ENCODE measurements at places on chromosomes 1 and 21.

DNA sequence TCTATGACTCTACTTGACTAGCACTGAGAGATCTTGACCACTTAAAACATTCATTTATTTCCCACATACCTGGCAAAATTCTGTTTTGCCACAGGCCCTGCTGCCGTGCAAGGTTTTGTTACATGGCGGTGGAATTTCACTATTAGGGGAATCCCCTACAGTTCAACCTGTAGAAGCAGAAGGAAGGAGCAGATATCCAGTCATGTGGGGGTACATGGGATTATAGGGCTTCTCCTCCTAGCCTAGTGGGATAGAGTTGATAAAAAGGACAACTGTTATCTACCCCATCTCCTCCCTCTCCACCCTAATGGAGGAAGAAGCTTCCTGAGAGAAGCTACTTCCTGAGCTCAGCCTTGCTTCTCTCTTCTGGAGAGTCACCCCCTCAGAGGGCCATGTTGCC, 17.7 kb upstream of the PROK1 start:
- no peak for DNase-seq

GRCh38 chr1:245751726-245752470, 597.1 kb downstream of the KIF26B start:
- DNase-seq, result no peak

DNA sequence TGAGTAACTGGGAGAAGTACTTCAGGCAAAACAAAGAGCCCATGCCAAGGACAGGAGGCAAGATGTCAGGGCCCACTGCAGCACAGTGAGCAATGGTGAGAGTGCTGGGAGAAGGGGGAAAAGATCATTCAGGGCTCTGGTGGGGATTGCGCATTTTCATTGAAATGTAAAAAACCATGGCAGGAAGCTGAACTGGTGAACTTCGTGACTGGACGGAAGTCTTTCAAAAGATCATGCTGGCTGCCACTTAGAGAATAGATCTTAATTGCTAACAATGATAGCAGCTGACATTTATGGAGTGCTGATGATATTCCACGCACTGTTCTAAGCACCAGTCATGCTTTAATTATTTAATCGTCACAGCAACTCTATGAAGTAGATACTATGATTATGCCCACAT, 107.0 kb downstream of the TGFBR3 start:
- peak; percentile 23 for DNase-seq

- DNase-seq, result no peak
Observed at GRCh38 chr1:91725989-91726721, 159.8 kb downstream of the TGFBR3 start.

DNA sequence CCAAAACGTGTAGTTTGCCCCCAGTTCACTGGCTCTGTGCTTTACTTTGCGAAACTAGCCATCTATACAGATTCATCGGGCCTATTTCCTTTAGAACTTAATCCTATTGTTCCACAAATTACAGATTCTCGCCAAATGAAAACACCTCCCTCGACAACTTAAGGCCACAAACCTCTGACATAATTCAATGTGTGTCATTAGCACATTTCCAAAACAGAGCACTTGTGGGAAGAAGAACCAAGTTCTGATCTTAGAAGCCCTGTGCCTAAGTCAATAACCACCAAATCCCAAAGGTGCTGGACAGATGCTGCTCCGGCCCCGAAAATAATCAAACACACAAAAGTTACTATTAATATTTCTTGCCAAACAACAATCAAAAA, 93.9 kb downstream of the SLC45A1 start:
- DNase-seq, result no peak

- DNase-seq, result no peak
Observed at GRCh38 chr1:67614511-67614934, 70.5 kb upstream of the GADD45A start.

GRCh38 chr1:41762251-41762650, 156.5 kb downstream of the HIVEP3 start:
- no peak for DNase-seq

GRCh38 chr1:26170472-26170821, 739 bp downstream of the ZNF593 start:
- no peak for DNase-seq

DNA sequence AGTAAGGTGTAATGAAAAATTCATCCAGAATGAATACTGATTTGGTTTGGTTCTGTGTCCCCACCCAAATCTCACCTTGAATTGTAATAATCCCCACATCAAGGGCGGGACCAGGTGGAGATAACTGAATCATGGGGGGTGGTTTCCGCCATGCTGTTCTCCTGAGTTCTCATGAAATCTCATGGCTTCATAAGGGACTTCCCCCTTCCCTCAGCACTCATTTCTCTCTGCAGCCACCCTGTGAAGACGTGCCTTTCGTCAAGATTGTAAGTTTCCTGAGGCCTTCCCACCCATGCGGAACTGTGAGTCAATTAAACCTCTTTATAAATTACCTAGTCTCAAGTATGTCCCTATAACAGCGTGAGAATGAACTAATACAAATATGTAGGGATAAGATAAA, 5.5 kb upstream of the SYNJ1 start:
- DNase-seq, result no peak

- no peak for DNase-seq
Observed at GRCh38 chr1:27374362-27375086, at the start of gene FCN3. Gene FCN3, minus strand, starts transcription at chr1:27374824. Its CDS starts 6 bp downstream, at chr1:27374818.

- DNase-seq, result peak; percentile 92
Observed at GRCh38 chr1:20212685-20213331, 26.5 kb upstream of the PLA2G2C start.

GRCh38 chr21:29396951-29397455, 98.3 kb downstream of the BACH1 start:
- no peak for DNase-seq

DNA sequence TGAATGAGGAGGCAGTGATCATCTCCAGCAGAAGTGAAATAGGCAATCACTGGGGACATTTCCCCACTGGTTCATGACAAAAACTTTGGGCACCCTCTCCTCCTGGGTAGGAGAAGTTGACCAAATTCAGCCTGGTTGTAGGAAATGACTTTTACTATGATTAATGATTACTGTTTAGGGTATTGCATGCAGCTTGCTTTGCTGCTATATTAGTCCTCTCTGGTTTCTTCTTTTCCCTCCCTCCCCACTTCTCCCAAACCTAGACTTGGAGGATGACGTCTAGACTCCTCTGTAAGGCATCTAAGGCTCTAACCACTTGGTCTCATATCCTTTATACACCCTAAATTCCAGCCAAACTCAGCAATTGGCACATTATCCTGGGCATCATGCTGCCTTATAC, 3.4 kb upstream of the RGS16 start:
- no peak for DNase-seq

- no peak for DNase-seq
Observed at GRCh38 chr1:198132060-198132781, 24.6 kb upstream of the NEK7 start.

GRCh38 chr21:26116456-26117011, 54.0 kb downstream of the APP start:
- no peak for DNase-seq

DNA sequence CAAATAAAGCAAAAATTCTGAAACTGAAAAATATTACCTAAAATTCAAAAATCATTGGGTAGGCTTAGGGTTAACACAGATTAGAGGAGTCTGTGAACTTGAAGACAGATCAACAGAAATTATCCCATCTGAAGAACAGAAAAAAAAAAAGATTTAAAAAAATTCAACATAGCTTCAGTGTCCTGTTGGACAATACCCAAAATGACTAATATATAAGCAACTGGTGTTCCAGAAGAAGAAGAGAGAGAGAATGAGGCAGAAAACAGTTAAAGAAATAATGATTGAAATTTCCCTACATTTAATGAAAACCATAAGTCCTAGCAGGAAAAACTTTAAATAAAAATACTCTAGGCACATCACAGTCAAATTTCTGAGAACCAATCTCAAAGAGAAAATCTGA, 31.5 kb downstream of the TMCO1 start:
- DNase-seq, result no peak

DNA sequence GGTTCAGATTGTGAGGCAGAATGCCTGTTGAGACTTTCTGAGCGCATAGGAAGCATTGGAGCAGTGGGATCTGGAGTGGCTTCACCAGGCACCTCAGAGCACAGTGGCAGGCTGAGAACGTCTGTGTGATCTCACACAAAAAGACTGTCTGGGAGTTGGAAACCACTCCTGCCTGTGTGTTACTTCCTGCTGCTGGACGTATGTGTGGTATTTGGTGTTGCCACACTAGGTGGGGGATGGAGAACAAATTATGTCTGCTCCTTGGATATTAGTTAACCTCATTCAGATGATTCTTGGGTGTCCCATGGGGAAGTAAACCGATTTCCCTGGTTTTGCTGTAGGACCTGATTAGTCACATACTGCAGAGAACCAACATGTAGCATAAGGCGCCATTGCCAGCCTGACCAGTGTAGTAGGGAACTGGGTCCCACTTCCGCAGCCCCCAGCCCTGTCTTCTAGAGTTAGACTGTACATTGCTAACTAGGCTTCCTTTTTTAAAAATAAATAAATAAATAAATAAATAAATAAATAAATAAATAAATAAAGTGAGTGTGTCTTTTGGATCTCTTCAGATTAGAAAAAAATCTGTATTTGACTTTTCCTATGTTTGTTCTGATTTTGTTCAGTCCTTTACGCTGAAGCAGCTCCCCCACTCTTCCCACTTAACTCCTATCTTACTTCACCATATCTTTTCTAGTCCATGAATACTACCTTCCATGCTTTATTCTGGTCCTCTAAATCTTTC, 26.9 kb downstream of the UCK2 start:
- no peak for DNase-seq

- DNase-seq, result no peak
Observed at GRCh38 chr21:42286416-42286815, 28.8 kb downstream of the TFF3 start.

- no peak for DNase-seq
Observed at GRCh38 chr1:5979536-5980313, 12.5 kb downstream of the NPHP4 start.

- no peak for DNase-seq
Observed at GRCh38 chr1:179269071-179269470, 24.5 kb upstream of the SOAT1 start.

GRCh38 chr1:209583408-209583807, at the start of gene CAMK1G:
Gene CAMK1G, plus strand, starts transcription at chr1:209583714. Its CDS starts 11,270 bp downstream, at chr1:209594984.
- DNase-seq, result peak; percentile 84

- DNase-seq, result no peak
Observed at GRCh38 chr1:6198646-6199297, 623 bp downstream of the RPL22 start.

DNA sequence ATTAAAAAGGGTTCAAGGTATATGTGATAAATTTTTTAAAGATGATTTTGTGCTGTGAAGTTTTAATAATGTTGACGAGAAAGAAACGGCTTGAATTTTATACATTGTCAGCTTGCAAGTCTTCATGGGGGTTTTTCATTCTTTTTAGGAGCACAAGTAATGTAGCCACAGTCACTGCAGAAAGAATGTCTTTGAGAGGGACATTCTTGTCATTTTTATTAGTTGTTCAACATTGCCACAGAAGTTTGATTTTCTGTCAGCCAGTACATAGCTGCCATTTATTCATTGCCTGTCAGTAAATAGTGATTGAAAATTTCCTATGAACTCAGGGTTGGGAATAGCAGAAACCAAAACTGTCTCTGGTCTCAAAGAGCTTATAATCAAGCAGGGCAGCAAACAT, 156.3 kb downstream of the DHRS3 start:
- DNase-seq, result no peak

GRCh38 chr1:16218674-16219071, 6.2 kb upstream of the ARHGEF19 start:
- DNase-seq, result no peak

Measured in iPS-NIHi11 (cell line).